Esophagus muscularis mucosa (tissue), 4 donors: ENCODE measurements at places on chromosomes 16 and 17. TPM values are rescaled to one million over a fixed set of nuclear protein-coding genes. Genes with fewer than 3 reads are reported as not detected.

CA7 gene
- total RNA-seq: 0.33 TPM

RHBDL1 gene
- total RNA-seq: 2.0 TPM

- no peak for DNase-seq
Measured at GRCh38 chr16:24721830-24722238, 7.6 kb upstream of the TNRC6A start.

GRCh38 chr17:77616254-77616731 is 342.2 kb upstream of the TNRC6C start:
- no peak for DNase-seq

DNA sequence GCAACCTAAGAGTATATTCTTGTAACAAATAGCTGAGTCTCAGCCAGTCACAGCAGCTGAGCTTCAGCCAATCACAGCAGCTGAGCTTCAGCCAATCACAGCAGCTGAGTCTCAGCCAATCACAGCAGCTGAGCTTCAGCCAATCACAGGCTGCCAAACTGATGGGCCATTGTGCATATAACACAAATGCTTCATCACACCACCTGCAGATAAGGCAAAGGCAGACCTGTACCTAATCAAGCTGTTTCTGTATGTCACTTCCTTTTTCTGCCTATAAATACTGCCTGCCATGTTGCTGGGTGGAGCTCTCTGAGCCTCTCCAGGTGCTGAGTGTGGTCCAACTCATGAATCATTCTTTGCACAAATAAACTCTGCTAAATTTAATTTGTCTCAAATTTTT is 19.9 kb downstream of the MYH13 start:
- DNase-seq: no peak

IL34 gene
- 3.0 TPM for total RNA-seq

- no peak for DNase-seq
Measured at GRCh38 chr17:50027881-50028735, 27.8 kb upstream of the ITGA3 start.

GRCh38 chr17:60959696-60960095 is 282.0 kb downstream of the BCAS3 start:
- no peak for DNase-seq

OTOP2 gene
- total RNA-seq: not detected

DNA sequence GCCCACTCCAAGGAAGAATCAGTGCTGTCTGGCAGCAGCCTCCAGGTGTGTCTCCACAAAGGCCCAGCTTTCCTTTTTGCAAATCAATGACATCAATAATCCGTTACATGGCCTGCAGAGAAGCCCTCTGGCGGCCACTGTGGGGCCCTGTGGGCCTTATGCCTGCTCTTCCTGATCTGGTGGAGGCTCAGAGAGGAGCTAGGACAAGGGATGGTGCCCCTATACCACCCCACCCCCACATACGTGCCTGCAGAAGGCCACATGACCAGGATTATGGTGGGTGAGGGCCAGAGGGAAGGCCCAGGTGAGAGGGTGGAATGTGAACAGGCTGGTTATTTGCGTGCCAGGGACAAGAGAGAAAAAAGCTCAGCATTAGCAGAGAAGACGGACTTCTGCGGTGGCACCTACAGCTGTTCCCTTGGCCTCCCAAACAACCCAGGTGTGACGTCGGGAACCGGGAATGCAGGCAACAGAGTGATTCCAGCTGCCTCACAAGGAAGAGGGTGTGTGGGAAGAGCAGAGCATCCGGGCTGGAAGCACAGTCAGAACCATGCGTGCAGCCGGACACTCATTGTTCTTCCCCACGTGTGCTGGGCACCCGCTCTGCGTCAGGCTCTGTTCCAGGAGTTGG is 22.5 kb downstream of the EIF4A3 start:
- DNase-seq: no peak

- DNase-seq: no peak
Measured at GRCh38 chr16:16081141-16081540, 131.7 kb downstream of the ABCC1 start.

- DNase-seq: no peak
Measured at GRCh38 chr16:73888840-73889490, 407.6 kb upstream of the PSMD7 start.

- no peak for DNase-seq
Measured at GRCh38 chr16:19610200-19610599, 54.7 kb downstream of the VPS35L start.

ACE gene
- total RNA-seq: 4.0 TPM

TPSG1 gene
- total RNA-seq: 0.39 TPM

TIGD7 gene
- 8.3 TPM for total RNA-seq

ADAD2 gene
- 0.42 TPM for total RNA-seq

- DNase-seq: no peak
Measured at GRCh38 chr17:17421346-17422216, 55.2 kb upstream of the MED9 start.

- DNase-seq: no peak
Measured at GRCh38 chr16:69105501-69106361, at the start of gene HAS3. TSS of gene HAS3 (plus strand) at chr16:69105653. CDS start at chr16:69109396, 3,743 bp downstream.

LGALS9B gene
- not detected for total RNA-seq

MMP25 gene
- total RNA-seq: 0.13 TPM

P3H4 gene
- total RNA-seq: 19.9 TPM

KRT17 gene
- 0.58 TPM for total RNA-seq

GRCh38 chr17:81025065-81025740 is 9.7 kb upstream of the BAIAP2 start:
- DNase-seq: no peak

KRT20 gene
- not detected for total RNA-seq

- no peak for DNase-seq
Measured at GRCh38 chr17:2232244-2232638, 71.3 kb downstream of the SMG6 start.

CYGB gene
- 10.8 TPM for total RNA-seq

DNA sequence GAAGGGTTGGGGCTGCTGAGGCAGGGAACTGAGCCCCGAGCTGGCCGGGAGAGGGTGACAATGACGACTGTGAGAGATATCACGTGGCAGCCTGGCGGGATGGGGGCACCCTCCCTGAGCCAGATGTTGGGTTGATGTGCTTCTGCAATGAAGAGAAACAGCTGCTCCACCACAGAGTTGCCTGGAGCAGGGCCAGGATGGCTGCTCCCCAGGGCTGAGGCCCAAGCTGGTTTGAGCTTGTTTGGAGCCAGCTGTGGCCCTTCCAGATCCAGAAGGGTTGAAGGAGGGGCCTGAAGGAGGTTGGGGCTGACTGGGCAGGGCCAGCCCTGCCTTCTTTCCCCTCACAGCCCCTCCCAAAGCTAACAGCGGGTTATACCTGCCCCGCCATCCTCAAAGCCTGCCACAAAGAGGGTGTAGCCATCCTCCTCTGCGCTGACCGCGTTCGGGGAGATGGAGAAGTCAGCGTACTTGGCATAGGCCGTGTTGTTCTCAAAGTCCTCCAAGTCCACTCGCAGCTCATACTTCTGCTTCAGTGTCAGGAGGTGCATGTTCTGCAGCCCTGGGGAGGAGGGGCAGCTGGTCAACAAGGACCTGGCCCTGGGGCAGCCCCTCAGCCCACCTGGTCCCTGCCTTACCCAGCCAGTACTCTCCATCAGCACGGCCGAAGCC is 2.1 kb downstream of the MFAP4 start:
- DNase-seq: peak; percentile 96

ST6GALNAC2 gene
- total RNA-seq: 9.1 TPM

- DNase-seq: no peak
Measured at GRCh38 chr16:67892375-67892774, 679 bp upstream of the PSKH1 start.

GRCh38 chr16:10668322-10669045 is 26.2 kb downstream of the TEKT5 start:
- DNase-seq: no peak

DNA sequence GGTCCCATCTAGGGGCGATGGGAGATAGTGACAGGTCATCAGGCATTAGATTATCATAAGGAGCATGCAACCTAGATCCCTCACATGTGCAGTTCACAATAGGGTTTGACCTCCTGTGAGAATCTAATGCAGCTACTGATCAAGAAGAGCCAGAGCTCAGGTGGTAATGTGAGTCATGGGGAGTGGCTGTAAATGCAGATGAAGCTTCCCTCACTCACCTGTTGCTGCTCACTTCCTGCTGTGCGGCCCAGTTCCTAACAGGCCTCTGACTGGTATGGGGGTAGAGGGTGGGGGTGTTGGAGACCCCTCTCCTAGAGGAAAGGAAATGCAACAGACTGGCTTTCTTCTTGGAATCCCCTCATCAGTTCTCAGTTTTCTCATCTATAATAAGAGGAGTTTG is 131.4 kb downstream of the CA10 start:
- DNase-seq: no peak

DNA sequence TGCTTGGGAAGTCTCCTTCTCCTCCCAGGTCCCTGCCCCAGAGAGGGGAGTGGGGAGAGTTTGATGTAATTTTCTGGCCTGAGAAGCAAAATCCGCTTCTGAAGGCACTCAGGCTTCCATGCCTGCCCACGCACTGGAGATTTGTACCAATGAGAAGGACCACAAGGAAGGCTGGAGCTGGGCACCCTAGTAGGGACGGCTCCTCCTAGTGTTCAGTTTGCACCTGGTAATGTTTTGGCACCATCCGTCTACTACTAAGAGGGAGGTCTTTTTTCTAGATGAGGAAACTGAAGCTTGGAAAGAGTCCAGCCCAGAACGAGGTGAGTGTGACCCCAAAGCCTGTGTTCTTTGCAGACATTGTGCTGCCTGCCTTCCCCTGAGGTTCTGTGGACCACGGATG is 83.6 kb upstream of the NLRP1 start:
- no peak for DNase-seq
